SW 1271 (cell line): ENCODE measurements at places on chromosomes 11 and 22.

DNA sequence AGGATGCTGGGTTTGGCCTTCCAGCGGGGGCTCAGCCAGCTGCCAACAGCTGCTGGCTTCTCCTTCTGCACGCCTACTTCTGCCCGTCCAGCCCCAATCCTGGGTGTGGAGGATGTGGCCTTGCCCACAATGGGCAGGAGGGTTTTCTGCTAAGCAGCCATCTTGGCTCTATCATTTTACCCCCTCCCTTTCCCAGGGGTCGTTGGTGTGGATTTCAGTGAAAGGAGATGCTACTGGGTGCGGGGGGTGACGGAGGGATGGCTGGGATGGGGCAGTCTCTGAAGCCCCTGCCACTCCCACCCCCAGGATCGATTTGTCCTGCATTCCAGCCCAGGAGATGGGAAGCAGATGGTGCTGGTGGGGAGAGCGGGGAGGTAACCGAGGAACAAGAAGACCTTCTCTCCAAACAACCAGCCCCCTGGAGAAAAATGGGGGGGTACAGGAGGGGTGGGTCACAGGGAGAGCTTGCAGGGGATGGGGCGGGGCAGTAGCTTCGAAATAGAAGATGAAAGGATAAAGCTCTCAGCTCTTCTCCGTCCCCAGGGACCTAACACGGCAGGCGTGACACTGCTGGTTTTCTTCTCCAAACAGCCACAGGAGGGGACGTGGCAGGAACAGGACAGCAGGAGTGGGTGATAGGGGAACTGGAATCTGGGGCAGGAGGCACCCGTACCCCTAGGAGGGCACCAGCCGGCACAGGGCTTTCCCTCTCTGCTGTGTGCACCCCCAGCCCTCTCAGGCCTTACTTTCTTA is 68.9 kb downstream of the NECTIN1 start:
- no peak for DNase-seq

DNA sequence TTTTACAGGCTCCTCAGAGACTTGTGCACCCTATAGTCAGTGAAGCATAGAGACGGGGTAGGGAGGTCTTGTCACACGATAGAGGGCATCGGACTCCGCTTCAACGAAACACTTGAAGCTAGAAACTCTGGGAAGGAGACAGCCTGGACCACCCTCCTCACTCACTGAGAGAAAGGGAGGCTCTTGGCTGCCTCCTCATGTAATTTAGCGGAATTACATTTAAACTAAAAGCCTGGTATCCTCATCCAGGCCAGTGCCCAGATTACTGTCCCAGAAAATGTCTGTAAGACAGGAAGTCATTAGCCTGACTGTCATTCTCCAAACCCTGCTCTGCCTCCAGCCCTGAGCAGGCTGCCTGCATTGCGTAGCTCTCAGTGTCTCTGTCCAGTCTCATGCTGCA is 36.0 kb downstream of the TTLL1 start:
- DNase-seq: no peak

DNA sequence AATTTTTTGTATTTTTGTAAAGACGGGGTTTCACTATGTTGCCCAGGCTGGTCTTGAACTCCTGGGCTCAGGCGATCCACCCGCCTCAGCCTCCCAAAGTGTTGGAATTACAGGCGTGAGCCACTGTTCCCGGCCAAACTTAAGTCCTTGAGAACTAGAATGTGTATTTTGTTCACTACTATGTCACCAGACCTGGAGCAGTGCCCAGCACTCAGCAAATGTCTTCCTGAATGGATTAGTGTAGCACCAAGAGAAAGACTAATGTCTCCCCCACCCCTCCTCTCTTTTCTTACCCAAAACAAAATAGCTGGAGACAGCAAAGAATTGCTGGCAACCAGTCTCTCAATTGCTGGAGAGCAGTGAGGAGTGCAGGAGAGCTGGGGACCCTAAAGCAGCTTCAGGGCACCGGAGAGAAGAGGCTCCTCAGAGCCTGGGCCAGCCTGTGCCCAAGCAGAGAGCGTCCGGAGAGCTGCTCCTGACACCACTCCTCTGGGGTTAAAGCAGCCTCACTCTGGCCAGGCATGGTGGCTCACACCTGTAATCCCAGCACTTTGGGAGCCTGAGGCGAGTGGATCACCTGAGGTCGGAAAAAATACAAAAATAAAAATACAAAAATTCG is 14.9 kb downstream of the SLC25A18 start:
- DNase-seq: no peak

GRCh38 chr11:34890812-34891211 is 25.4 kb downstream of the APIP start:
- no peak for DNase-seq

DNA sequence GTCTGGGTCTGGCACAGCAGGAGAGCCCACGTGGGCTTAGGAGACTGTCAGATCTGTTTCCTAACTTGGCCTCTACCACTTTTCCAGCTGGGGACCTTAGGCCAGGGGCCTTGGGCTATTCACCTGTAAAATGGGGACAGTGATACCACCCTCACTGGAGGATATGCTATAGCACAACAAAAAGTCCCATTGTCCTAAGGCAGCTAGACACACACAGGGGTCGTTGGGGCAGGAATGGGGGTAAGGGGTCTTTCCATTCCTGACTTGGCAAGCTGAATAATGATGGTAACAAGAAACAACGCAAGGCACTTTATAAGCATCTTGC is 2.6 kb upstream of the SH3BP1 start:
- DNase-seq: no peak

DNA sequence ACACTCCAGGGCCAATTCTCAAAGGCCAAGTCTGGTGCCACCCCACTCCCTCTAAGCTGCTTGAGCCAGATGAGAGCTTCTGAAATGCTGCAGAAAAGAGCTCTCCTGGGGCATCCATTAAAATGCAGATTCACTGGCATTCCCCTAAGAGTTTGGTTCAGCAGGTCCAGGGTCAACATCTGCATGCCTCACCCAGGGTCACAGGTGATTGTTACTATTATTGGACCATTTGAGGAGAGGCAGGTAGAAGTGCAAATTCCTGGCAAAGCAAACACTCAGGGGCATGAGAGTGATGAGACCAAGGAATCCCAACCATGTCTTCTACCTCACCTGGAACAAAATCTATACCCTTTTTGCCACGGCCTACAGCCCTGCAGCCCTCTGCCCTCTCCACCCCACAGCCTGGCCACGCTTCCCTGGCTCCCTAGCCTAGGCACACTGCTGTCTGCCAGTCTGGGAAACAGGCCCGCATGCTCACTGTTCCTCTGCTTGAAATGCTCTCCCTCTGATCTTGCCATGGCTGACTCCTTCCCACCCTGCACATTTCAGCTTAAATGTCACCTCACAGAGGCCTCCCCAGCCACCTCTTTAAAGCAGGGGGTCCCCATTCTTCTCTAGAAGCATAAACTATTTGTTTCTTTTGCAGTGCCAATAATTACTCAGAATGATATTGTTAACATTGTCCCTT is 4.4 kb upstream of the P2RX6 start:
- DNase-seq: no peak

- no peak for DNase-seq
Measured at GRCh38 chr11:14669958-14670357, 26.4 kb downstream of the PDE3B start.

- no peak for DNase-seq
Measured at GRCh38 chr11:44905131-44905866, 45.4 kb downstream of the TP53I11 start.

- DNase-seq: no peak
Measured at GRCh38 chr11:66414120-66414934, 6.5 kb upstream of the NPAS4 start.

DNA sequence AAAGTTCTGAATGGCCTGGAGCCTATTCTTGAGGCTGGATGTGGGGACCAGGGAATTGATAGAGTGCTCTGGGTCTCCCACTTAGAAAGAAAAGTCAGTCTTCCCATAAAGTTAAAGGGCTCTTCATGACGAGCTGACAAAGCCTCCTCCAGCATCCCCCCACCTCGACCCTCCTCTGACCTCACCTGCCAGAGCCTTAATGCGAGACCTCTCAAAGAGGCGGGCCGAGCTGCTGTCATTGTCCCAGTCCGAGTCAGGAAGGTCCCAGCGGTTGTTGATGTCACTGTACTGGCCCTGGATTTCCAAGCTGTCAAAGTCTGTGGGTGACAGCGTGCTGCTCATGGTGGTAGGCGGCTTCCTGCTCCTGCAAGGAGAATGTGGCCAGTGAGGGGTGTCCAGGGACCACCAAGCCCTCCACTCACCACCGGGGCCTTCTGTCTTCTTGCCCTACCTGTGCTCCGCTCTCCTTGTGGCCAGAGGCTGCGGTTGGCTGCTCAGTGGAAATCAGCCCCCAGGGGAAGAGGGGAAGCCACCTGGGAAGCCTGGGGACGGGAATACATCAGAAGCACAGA is 8.0 kb downstream of the SPTBN2 start:
- DNase-seq: no peak

DNA sequence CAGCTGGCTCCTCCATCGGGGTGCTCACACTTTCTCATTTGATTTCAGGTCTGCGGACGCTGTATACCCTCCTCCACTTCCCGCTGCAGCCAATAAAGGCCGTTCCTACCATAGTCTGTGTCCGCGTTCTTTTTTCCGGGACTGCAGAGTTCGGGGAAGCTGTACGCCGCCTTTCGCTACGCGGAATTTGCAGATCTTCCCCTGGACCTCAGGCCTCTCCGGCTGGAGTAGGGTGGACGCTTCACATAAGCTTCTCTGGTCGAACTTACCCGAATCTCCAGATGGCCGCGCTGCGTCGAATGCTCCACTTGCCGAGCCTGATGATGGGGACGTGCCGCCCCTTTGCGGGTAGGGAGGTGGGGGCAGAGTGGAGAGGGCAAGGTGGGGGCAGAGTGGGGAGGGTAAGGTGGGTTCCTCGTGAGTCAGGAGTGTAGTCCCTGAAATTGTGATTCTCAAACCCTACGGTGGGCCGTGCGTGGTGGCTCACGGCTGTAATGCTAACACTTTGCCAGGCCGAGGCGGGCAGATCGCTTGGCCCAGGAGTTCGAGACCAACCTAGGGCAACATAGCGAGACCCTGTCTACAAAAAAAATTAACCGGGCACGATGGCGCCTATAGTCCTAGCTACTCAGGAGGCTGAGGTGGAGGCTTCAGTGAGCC is 617 bp downstream of the CSKMT start:
- DNase-seq: no peak

GRCh38 chr11:124757320-124757719 is 4.8 kb downstream of the ESAM start:
- no peak for DNase-seq

DNA sequence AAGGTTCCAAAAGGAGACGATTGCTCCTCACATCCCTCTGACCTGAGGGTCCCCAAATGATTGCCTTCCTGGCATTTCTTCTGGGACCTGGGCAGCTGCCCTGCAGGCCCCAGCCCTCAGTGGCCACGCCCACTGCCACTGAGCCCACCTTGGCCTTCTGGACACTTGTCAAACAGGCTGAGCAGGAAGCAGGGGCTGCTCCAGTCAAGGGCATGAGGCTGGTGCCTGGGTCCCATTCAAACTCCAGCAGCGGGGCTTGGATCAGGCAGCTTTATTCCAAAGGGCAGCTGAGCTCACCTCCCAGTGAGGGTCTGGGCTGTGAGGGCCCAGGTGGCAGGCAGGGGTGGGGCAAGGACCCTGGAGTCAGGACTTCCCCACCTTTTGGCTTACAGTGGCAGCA is 13.6 kb downstream of the KCTD17 start:
- DNase-seq: no peak

DNA sequence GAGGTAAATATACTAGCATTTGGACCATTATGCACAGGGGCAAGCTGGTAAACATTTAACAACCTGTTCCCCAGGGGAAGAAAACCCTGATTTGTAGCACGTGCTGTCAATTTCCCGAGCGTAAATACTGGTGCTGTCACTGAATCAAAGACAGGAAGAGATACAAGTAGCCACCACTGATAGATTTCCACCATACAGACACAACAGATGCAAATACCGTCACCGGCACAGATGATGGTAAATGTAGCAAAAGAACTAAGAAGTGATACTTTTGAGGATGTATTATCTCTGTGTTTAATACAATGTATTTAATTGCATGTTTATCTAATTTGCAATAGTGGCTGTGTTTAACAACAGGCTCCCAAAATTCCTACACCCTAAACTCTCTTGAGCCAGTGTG is 39.6 kb downstream of the SHISAL1 start:
- DNase-seq: no peak

- DNase-seq: no peak
Measured at GRCh38 chr11:76277298-76278175, 71.2 kb upstream of the WNT11 start.

DNA sequence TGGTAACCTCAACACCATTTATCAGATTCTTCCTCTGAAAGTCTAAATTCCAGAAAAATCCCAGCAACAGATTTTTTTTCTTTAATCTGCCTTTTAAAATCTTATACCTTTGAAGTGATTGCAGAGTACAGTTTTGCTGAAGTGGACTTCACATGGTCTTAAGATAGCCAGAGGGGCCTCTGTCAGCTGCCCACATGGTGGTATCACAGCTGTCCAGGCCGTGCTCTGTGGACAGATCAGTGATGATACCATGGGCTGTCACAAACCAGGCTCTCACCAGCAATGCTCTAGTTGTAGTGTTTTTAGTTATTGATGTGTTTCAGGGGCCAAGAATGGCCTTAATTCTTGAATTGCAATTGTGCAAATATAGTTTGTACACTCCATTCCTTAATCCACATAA is 44.0 kb downstream of the PARVA start:
- DNase-seq: no peak

DNA sequence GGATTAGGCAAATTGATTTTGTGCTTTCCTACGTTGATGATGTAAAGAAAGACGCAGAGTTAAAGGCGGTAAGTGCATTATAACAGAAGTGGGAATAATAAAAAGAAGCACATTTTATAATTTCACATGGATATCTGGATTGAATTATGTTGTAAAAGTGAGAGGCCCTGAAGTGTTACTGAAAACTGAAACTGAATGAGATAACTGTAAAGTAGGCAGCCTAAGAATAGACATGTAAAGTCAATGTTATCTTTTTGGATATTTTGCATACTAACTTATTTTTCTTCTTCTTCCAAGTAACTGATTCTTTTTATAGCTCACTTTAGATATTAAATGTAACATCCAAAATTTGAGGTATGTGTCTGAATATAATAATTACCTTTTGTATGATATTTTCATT is 28.3 kb downstream of the ANO5 start:
- DNase-seq: no peak

DNA sequence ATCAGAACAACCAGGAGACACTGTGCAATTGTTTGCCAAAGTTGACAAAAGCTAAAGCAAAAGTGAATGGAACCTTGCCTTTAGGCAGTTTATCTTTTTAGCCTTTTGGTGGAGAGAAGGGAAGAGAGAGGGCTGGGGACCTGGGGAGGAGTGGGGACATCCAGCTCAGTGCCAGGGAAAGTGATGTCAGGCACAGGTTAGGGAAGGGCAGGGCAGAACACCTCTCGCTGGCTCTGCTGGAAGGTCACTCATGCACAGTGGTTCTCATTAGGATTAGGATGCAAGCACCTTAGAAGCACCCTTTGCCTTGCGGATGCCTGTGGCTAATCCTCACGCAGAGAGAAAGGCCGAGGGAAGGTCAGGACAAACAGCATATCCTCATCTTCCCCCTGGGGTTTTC is 14.3 kb upstream of the LINC01488 start:
- DNase-seq: no peak

GRCh38 chr11:84292955-84293354 is 1006.8 kb upstream of the CCDC90B start:
- no peak for DNase-seq

GRCh38 chr11:100316952-100317351 is 370.1 kb upstream of the ARHGAP42 start:
- DNase-seq: no peak

- no peak for DNase-seq
Measured at GRCh38 chr22:25888399-25889054, 146.5 kb downstream of the MYO18B start.
